ENCODE measurements at places on chromosomes 1 and 21. TPM values are rescaled to one million over a fixed set of nuclear protein-coding genes. Genes with fewer than 3 reads are reported as not detected.

The OR2L8 gene
- not detected for total RNA-seq

The LHX4 gene
- 0.54 TPM for total RNA-seq

The PGBD5 gene
- 0.42 TPM for total RNA-seq

The HSD3B1 gene
- total RNA-seq, result not detected

The MATN1 gene
- total RNA-seq, result not detected

The PRDM16 gene
- 0.09 TPM for total RNA-seq

The DNALI1 gene
- total RNA-seq, result 0.38 TPM

The ZBTB8OS gene
- 46.0 TPM for total RNA-seq

The LAMB3 gene
- 22.5 TPM for total RNA-seq

The FCAMR gene
- not detected for total RNA-seq

The HAO2 gene
- total RNA-seq, result not detected

The PLPPR4 gene
- not detected for total RNA-seq

The AKR7A3 gene
- 0.16 TPM for total RNA-seq

The ADAMTSL4 gene
- 7.2 TPM for total RNA-seq

The LCE2B gene
- not detected for total RNA-seq

The SPRR4 gene
- not detected for total RNA-seq

The PCSK9 gene
- total RNA-seq, result 3.9 TPM

The RAD54L gene
- total RNA-seq, result 12.1 TPM

The GDAP2 gene
- total RNA-seq, result 8.8 TPM

The S100A12 gene
- not detected for total RNA-seq

The C1orf94 gene
- total RNA-seq, result not detected

The GBP3 gene
- 0.77 TPM for total RNA-seq
